ENCODE measurements at places on chromosomes 5 and 9.

GRCh38 chr9:110047955-110048402, 160.0 kb downstream of the C9orf152 start:
- no peak for DNase-seq

GRCh38 chr5:10655972-10656830, 92.3 kb downstream of the ANKRD33B start:
- no peak for DNase-seq

DNA sequence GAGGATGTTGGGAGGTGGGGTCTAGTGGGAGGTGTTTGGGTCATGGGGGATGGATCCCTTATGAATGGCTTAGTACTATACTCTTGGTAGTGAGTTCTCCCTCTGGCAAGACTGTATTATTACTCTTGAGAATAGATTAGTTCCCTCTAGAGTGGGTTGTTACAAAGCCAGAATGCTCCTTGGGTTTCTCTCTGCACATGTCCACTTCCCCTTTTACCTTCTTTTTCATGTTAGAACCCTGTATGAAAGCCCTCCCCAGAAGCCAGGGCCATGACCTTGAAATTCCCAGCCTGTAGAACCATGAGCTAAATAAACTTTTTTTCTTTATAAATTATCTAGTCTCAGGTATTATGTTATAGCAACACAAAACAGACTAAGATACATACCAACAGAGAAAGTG, 31.1 kb downstream of the SLC24A2 start:
- no peak for DNase-seq

DNA sequence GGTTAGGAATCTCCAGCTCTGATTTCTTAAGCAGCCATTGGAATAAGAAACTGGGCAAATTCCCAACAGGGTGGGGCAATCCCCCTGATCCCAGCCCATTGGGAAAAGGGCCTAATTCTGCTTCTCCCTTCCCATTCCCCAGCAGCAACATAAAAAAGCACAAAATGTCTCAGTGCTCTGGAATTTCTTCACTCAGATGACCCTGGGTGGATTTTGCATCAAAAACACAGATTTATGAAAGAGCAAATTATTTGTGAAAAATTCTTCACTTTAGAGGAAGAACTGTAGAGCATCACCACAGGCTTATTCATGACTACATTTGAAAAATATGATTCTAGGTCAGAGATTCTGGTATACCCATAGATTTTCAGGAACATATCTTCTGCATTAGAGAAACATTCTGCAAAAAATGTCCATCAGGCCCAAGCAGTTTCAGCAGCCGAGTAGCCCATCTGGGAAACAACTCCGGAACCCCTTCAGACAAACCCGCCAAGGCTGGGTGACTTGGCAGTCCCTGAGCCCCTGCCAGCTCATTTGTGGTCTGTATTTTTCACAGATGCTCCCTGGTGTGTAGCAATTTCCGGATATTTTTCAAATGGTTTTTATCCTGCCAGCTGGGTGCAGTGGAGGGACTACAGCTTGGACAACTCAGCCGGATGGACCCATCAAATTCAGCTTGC, 102.1 kb upstream of the RANBP3L start:
- DNase-seq: no peak

GRCh38 chr5:148843510-148844318, 17.3 kb downstream of the ADRB2 start:
- no peak for DNase-seq
